Activated CD8-positive, alpha-beta memory T cell treated with anti-CD3 and anti-CD28 coated beads, Interleukin-2, amount 10 ng/mL, durations not matched to agents 7 days and 5 days (primary cell): ENCODE measurements at places on chromosomes 7 and 10. TPM values are rescaled to one million over a fixed set of nuclear protein-coding genes. Genes with fewer than 3 reads are reported as not detected.
A peak's percentile ranks its signal among the peaks of the same experiment; 100 is the strongest.

- peaks cover 61% of the 10 kb centered on the region for H3K4me1 ChIP-seq
- H3K27ac ChIP-seq = peak overlapping the region; percentile 73
Observed at GRCh38 chr10:8326396-8327139, 272.1 kb downstream of the GATA3 start.

- H3K27ac ChIP-seq = no peak overlapping the region
- no peaks in the 10 kb centered on the region for H3K27me3 ChIP-seq
- no peak overlapping the region for H3K4me3 ChIP-seq
- no peak for DNase-seq
- H3K4me1 ChIP-seq = peaks cover 34% of the 10 kb centered on the region
Observed at GRCh38 chr7:144830024-144830785, 5.6 kb downstream of the TPK1 start.

The TUBB8 gene
- total RNA-seq = not detected

GRCh38 chr10:72692994-72693781 is 1.2 kb downstream of the MCU start:
- peaks cover 30% of the 10 kb centered on the region for H3K4me1 ChIP-seq

DNA sequence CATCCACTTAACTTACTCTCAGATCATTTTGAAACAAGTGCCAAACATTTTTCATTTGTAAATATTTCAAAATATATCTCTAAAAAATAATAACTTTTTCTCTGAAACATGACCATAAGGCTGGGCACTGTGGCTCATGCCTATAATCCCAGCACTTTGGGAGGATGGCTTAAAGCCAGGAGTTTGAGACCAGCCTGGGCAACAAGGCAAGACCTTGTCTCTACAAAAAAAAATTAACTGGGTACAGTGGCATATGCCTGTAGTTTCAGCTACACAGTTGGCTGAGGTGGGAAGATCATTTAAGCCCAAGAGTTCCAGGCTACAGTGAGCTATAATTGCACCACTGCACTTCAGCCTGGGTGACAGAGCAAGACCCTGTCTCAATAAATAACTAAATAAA is 36.4 kb downstream of the USP54 start:
- no peak overlapping the region for H3K27ac ChIP-seq
- H3K4me3 ChIP-seq = no peak overlapping the region
- no peaks in the 10 kb centered on the region for H3K4me1 ChIP-seq

DNA sequence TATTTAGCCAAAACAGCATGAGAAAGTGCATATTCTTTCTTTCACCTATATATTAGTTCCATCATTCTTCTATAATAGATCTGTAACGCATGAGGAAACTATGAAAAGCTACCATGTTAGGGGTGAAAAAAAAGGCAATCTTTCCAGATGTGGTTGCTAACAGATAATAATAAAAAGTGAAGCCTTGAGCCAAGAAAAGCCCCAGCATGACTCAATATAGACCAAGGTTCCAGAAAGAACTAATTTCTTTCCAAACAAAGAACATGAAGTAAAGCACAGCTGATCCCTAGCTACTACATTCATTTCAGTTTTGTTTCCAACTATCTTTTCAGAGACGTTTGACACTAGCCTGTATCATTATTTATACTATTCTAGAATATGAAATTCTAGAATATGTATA is 16.4 kb downstream of the ARL4A start:
- H3K27me3 ChIP-seq = no peaks in the 10 kb centered on the region
- DNase-seq = no peak
- no peak overlapping the region for H3K27ac ChIP-seq
- no peak overlapping the region for H3K4me3 ChIP-seq
- H3K36me3 ChIP-seq = peaks cover 8% of the 10 kb centered on the region
- peaks cover 3% of the 10 kb centered on the region for H3K4me1 ChIP-seq

DNA sequence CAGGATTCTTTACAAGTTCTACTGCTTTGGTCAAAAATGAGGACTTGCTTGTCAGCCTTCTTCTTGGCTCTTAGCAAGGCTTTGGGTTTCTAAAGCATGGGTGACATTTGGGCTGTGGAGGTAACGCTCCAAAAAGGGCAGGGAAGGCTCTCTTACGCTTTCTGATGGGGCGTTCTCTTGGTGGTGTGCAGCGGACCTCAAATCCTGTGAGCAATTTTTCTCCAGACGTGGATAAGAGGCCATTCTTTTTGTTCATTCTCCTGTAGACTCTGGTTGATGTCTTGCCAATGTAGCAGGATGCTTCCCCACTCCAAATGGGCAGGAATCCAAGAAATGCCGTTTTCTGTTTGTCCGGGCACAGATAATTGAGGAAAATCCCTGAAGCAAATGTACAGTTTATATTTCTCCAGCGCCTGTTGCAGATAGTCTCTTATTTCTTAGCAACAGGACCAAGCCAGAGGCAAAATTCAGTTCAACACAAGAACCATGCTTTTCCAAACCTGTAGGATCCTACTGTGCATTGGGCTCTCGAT is 138.4 kb upstream of the NFE2L3 start:
- H3K27ac ChIP-seq = no peak overlapping the region
- no peak for DNase-seq
- peaks cover 47% of the 10 kb centered on the region for H3K27me3 ChIP-seq
- H3K4me1 ChIP-seq = no peaks in the 10 kb centered on the region

The TRPV5 gene
- not detected for total RNA-seq
